ENCODE measurements at places on chromosomes 2 and 18.

GRCh38 chr18:23837591-23837990 lies 148.3 kb downstream of the LAMA3 start:
- DNase-seq = no peak

DNA sequence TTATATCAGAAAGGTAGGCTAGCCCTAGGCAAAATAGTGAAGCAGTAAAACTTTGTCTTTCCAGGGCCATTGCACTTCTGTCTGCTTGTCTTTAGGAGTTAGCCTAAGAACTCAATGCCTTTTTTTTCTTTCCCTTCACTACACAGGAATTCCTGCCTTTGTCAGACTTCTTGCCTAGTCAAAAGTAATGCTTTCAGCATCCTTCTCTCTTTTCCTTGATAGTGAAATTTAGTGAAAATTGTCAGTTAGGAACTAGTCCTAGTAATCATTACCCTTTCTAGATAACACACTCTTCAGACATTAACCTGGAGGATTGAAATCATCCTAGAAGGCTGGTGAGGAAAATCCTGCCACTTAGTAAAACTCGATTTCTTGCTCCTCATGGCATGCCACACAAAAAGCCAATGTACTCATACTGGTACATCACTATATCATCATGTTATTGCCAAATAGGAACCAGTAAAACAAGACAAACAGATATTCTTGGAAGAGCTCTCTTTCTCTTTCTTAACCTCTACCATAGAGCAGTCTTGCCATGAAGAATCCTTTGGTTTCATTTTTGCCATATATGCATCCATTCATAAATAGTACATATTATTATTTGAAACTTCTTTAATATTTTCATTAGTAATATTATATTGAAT lies 320.5 kb downstream of the CTNNA2 start:
- DNase-seq = no peak

- no peak for DNase-seq
Observed at GRCh38 chr2:44398243-44398897, 36.6 kb downstream of the CAMKMT start.

DNA sequence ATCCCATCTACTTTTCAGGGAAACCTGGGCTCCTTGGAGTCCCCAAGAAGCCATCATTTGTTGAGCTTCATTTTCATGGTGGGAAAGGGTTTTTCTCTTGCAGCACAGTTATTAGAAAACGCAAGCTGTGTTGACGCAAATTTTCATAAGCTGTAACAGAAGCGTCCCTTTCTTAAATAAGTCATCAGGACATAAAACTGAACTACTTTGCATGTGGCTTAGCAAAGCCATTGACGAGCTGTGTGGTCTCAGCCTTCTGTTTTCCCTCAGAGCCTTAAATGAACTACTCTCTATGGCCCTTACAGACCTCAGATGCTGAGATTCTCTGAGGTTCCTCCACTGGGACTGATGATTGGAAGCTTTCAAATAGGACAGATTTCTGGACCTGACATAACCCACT lies 85.1 kb downstream of the ARL4C start:
- DNase-seq = no peak

GRCh38 chr2:202099515-202099914 lies 26.5 kb downstream of the KIAA2012 start:
- DNase-seq = no peak

- DNase-seq = no peak
Observed at GRCh38 chr2:232526372-232526941, 497 bp downstream of the CHRND start.

- DNase-seq = no peak
Observed at GRCh38 chr18:12309683-12310198, 1.7 kb downstream of the TUBB6 start.

GRCh38 chr2:8222979-8223694 lies 458.7 kb upstream of the ID2 start:
- no peak for DNase-seq

DNA sequence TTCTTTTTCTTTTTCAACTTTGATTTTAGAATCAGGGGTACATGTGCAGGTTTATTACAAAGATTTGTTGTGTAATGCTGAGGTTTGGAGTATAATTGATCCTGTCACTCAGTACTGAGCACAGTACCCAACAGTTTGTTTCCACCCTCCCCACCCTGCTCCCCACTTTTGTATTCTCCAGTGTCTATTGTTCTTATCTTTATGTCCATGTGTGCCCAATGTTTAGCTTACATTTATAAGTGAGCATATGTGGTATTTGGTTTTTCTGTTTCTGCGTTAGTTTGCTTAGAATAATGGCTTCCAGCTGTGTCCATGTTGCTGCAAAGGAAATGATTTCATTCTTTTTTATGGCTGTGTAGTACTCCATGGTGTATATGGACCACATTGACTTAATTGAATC lies 43.1 kb downstream of the RDH14 start:
- no peak for DNase-seq

DNA sequence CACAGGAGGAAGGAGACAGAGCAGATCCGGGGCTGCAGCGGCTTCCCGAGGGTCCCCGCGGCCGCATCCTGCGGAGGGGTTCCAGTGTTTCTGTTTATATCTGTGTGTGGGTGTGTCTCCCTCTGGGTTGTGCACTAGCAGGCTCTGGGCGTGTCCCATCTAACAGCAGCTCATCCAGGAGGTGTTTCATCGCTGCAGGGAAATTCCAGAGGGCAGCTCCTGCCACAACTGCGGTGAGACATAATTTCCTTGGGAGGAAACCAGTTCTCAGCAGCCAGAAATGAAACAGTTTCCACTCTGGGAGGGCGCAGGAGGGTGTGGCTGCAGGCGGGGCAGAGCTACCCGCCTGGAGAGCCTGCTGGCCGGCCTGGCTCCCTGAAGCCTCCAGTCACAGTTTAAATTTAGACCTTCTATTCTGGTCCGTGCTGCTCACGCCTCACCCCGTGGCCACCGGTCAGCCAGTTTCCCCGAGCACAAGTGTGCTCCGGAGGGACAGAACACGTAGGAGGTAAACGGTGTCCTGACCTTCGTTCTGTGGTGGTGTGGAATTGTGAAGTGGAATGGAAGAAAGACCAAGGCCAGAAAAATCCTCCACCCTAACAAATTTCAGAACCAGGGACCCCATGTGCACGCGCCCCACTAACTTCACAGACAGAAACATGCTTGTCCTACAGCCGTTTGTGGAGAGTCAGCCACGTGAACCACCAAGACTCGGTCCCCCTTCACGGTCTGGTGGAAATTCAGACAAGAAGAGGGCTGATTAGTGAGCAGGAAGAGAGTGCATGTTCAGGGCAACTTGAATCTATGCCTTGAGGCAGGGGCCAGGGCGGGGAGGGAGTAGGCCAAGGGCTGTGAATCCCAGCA lies 50.2 kb downstream of the TEX44 start:
- peak; percentile 79 for DNase-seq

DNA sequence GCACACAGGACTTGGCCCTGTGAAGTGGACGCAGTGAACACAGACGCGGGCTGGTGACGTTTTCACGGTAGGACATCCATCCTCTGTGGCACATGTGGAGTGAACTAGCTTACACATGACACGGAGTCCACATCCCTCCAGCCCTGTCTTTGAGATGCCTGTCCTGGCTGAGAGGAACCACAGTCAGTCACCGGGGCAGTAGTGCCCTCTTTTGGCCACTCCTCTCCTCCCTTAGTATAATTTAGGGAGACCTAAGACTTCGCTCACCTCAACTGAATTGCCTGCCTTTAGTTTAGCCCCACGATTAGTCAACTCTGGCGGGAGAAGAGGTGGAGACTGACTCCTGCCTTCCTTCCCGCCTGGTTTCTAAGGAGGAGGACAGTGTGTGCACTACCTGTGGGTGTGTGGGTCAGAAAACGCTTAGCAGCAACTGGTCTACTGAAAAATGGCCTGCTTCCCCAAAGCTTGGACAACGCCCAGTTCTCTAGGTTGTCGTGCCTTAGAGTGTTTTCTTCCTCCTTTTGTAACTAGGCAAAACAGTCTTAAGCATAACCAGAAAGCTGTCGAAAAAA lies 70.6 kb downstream of the MBP start:
- DNase-seq = no peak

DNA sequence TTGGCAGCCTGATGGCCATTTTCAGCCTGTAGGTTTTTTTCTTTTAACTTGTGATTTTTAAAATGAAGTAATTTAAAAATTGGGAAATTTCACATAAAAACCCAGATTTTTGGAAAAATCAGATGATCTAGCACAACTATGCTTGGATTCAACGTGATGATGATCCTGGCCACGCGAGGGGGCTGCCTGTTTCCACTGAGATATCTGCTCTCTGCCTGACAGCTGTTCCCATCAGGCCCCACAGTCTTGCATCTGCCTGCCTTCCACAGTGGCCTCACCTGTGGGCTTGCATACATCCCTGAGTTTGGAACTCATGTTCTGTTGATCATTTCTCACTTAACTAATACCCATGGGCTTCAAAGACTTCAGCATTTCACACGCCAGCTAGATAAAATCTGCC lies 92.1 kb upstream of the FZD5 start:
- DNase-seq = no peak

- DNase-seq = no peak
Observed at GRCh38 chr18:47992976-47993375, 62.5 kb upstream of the SMAD2 start.

DNA sequence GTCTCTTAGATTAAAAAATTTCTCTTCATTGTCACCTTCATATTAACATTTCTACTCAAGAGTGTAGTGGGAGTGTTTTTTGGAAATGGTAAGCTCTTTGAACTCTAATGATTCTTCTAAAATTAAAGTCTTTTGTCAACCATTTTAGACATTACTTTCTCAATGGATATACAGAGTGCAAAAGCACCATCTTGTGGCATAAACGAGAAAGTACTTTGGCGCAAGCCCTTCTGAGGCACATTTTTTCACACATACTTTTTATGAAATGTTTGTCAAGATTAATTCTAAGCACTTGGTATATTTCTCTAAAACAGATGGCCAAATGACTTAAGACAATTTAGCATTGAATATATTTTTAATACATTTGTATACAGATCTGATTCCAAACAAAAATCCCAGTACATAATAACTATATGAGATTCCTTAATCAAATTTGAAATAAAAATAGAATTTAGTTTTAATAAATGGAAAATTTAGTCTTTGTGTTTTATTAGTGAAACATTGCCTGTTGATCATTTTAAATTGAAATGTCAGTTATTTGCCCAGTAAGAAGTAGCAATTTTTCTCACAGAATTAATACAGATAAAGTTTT lies 63.3 kb upstream of the GALNT5 start:
- DNase-seq = peak; percentile 15

DNA sequence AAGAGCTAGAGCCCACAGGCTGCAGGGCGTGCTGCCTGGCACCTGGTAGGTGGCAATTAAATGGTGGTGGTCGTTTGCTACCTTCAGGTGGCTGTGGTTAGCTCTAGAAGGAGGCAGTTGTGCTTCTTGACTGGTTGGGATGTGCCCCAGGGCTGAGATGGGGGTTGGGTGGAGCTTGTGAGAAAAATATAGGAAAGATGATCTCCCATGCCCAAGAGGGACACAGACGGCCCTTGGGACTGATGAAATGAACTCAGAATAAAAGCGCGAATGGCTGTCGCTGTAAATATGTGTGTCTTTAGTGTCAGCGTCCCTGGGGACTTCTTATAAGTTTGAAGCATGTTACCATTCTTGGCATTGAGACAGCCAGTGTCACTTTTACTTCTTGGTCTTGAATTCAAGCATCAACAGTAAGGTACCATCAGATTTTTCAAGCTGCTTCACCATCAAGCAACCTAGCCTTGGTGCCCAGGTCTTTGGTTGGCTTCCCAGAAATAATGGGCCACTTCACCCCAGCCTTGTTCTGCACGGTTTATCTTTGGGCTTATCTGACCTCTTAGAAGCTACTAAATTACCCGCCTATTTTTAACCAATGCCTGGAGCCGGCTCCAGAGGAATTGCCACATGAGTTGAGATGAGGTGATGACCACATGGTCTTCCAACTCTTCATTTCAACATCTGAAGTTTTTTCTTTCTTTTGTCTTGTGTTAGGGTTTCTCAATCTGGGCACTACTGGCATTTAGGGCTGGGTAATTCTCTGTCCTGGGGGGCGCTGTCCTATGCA lies 11.9 kb downstream of the LRRFIP1 start:
- no peak for DNase-seq

- DNase-seq = no peak
Observed at GRCh38 chr2:184032983-184033382, 565.3 kb upstream of the ZNF804A start.

All from activated CD4-positive, alpha-beta T cell treated with anti-CD3 and anti-CD28 coated beads for 48 hours (primary cell).